8988T (cell line): ENCODE measurements at places on chromosomes 2 and 18.

- DNase-seq: no peak
These were observed 372.2 kb downstream of the NYAP2 start for GRCh38 chr2:225771701-225772100.

GRCh38 chr2:215626812-215627281 lies 191.0 kb upstream of the FN1 start:
- no peak for DNase-seq

DNA sequence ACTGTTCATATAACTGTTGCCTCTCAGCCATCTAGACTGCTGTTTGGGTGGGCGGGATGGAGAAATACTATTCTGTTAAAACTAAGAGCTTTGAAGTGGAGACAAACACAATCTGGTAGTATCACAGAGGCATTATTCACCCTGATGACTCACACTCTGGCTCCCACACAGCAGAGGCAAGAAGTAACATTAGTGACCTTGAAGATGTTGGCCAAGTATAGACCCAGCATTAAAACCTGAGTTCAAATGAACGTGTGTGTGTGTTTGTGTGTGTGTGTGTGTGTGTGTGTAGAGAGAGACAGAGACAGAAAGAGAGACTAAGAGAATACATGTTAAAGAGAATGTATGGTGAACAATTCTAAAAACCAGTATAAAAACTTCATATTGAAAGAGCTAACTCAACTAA lies 22.5 kb upstream of the ACVR1 start:
- no peak for DNase-seq

DNA sequence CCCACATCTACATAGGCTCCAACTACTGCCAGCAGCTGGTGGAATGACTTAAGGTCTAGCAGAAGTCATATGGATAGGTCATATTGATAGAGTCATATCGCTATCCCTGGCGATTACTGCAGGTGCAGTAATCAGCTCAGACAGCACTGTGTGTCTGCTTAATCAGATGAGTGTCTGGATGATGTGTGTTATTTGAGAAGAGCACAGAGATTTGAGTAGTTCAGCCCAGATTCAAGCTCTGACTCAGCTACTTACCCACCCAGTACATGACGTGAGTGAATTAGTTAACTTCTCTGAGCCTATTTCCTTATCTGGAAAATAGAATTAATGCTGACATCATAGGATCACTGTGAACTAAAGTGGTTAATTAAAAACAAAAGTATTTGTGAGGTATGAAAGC lies 78.9 kb downstream of the EHD3 start:
- DNase-seq: no peak

DNA sequence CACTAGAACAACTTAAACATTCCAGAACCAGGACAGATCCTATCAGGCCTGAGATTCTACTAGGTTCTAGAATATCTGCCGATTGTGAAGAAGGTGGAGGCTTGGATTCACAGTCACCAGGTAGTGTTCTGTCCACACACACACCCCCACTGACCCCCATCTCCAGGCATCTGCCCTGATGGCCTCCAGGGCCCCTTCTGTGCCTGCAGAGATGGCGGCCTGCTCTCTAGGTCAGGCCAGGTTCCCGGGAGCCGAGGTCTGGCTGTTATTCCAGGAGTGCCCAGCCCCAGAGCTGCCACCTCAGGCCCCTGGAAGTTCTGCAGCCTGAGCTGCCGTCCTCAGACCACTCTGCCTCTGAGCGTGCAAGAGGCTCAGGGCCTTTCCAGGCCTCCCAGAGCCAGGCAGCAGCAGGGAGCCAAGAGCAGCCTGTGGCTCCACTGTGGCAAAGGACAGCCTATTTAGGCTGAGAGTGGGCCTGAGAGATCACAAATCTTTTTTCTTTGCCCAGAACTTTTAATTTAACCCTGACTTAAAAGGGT lies 96.2 kb upstream of the ASAP2 start:
- DNase-seq: no peak

DNA sequence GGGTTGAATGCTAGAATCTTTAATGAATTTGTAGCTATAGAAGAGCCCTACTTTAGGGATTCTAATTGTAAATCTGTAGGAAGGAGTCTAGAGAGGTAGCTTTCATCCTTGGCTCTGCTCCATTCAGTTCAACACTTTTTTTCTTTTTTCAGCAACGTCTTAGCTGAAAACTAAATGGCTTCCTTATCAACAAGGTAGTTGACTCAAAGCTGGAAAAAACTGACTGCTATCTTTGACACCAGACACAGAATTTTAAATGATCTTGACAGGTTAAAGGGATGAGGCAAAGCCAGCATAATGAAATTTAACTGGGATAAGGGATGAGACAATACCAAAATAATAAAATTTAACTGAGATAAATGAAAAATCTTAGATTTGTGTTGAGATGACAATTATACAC lies 54.9 kb downstream of the TMEFF2 start:
- DNase-seq: no peak

DNA sequence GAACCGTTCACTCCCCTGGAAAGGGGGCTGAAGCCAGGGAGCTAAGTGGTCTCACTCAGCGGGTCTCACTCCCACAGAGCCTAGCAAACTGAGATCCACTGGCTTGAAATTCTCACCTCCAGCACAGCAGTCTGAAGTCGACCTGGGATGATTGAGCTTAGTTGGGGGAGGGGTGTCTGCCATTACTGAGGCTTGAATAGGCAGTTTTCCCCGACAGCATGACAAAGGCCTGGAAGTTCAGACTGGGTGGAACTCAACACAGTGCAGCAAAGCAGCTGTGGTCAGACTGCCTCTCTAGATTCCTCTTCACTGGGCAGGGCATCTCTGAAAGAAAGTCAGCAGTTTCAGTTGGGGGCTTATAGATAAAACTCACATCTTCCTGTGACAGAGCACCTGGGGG lies 292.5 kb downstream of the NUP35 start:
- no peak for DNase-seq
